T-helper 2 cell (primary cell): ENCODE measurements at places on chromosomes 6 and 20.

- no peak for DNase-seq
Measured at GRCh38 chr20:38650010-38650409, 48.4 kb downstream of the ARHGAP40 start.

GRCh38 chr20:8315639-8316573, 183.8 kb downstream of the PLCB1 start:
- no peak for DNase-seq

GRCh38 chr20:39886650-39887190, 802.3 kb downstream of the MAFB start:
- no peak for DNase-seq

DNA sequence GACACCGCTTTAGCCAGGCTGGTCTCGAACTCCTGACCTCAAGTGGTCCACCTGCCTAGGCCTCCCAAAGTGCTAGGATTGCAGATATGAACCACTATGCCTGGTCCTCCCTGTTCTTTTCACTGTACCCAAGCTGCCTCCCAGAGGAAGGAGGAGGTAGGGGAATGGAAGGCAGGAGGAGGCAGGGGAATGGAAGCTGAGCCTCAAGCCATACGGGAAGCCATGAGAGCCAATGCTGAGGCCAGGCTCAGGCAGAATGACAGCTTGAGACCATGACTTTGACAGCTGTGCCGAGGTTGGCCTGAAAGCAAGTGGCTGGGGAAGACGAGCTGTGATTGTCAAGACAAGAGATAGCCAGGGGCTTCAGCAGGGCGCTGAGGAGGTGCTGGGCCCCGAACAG, 13.6 kb upstream of the ZNF335 start:
- no peak for DNase-seq

- DNase-seq, result no peak
Measured at GRCh38 chr6:34447910-34448309, 18.0 kb upstream of the PACSIN1 start.

DNA sequence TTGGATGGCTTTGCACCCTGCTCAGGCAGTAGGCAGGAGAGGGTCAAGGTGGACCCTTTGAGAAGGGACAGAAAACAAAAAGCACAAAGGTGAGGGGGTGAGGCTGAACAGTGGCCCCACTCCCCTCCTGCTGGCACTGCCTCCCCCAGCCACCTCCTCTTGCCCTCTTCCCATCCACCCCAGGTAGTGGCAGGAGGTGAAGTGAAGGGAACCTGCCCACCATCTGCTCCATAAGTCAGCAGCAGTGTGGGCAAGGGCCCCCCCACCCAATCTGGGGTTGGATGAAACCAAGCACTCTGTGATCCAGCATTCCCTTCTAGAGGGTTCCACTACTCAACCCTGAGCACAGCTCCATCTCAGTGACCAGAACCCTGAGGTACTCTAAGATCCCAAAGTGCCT, 26.1 kb upstream of the SLC22A7 start:
- no peak for DNase-seq

DNA sequence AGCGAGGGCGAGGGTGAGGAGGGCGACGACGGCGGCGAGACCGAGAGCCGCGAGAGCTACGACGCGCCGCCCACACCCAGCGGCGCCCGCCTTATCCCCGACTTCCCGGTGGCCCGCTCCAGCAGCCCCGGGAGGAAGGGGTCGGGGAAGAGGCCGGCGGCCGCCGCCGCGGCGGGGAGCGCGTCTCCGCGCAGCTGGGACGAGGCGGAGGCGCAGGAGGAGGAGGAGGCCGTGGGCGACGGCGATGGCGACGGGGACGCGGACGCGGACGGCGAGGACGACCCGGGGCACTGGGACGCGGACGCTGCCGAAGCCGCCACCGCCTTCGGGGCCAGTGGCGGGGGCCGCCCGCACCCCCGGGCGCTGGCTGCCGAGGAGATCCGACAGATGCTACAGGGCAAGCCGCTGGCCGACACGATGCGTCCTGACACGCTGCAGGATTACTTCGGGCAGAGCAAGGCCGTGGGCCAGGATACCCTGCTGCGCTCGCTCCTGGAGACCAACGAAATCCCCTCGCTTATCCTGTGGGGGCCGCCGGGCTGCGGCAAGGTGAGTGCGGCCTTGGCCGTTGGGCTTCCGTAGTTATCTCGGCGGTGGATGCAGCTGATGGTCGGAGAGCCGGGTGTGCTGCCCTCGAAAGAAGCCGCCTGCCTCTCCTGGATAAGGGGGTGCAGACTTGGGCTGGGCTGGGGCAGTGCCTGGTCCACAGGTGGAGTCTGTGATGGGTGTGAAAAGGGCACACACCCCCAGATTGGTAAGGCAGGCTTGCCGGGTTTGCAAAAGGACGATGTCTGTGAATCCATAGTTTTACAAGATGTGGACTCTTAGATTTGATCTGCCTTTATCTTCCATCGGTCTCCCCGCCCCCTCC, 938 bp downstream of the WRNIP1 start:
- peak; percentile 16 for DNase-seq

DNA sequence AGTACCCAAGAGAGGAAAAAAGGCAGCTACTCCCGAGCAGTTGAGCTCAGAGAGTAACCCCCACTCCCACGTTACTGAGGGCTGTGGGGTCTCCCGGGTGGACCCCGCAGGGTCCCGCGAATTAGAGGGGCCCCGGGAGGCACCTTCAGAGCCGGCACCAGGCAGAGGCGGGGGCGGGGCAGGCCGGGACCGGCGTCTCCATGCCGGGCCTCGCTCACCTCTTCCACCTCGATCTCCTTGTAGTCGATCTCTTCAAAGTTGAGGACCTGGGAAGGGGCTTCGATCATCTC, 381 bp downstream of the MAP3K7 start:
- no peak for DNase-seq

- DNase-seq, result no peak
Measured at GRCh38 chr6:683742-684440, 9.0 kb downstream of the EXOC2 start.

DNA sequence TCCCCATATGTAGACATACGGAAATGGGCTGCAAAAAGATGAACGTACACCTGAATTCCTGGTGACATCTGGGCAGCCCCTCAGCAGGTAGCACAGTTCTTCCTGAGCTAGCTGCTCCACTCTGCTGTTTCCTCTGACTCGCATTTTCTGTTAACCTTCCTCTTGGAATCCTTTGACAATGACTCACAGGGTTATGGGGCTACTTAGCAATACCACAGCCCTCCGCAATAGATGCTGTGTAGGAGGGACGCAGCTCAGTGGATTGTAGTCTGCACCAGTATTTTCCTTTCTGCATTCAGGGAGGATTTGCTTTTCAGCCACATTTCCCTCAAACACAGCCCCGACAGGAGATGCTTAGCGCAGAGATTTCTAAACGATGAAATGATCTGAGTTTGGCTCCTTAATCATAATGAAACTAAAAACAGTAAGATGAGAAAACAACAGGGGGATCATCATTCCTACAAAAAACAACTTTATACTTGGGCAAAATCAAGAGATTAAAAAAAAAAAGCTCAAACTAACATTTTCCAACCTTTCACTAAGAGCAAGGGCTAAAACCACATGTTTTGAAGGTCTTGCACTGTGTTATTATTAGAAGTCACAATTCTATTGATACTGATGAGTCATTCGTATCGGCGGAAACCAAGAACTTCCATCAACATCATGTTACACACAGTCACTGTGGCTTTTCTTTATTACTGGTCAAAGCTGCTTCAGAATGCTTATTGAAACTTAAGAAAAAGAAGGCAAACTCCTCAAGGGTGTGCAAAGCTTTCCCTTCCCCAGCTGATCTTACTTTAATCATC, 12.2 kb downstream of the BACH2 start:
- DNase-seq, result peak; percentile 90

GRCh38 chr20:17972121-17972520, 3.3 kb downstream of the MGME1 start:
- DNase-seq, result no peak

DNA sequence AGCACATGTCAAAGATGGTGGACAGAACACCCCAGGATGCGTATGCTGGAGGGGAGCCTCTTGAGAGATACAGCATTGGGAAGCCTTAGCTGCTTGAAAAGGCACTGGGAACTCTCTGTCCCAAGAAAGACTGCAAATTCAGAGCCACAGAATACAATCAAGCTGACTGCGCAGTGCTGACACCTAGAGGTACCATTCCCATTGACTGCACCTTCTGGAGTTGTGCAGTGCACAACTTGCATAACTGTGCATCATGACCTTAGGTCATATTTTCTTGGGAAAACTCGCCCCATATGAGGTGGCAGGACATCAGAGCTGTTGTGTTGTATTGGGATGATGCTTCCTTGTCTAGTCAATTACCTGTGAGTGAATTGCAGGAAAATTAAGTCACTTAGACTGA, 646.5 kb upstream of the NOX3 start:
- no peak for DNase-seq

DNA sequence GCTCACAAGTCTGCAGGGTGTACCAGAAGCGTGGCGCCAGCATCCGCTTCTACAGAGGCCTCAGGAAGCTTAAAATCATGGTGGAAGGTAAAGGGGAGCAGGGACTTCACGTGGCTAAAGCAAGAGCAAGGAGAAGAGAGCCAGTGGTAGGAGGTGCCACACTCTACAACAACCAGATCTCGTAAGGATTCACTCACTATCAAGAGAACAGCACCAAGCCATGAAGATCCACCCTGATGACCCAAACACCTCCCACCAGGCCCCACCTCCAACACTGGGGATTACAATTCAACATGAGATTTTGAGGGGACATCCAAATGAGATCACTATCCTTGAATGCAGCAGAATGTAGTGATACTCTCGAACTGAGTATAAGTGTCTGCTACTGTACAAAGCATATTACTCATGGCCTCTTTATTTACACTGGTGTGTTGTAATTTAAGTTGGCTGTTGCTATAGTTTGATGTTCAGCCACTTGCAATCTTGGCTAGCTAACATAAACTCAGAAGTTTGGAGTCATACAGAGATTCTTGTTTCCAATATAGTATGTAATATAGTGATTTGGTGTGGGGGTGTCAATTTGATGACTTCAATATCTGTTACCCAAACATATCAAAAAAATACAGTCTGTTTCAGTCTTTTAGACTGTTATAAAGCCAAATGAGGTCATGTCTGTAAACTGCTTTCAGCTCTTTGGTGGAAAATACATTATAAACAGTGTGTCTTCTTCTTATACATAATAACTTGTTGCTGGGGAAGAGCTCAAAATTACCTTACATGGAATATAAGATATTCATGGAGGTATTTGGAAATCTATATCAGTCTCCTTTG, 39.4 kb upstream of the MYLIP start:
- DNase-seq, result no peak
